ENCODE measurements at places on chromosomes 4 and X.

DNA sequence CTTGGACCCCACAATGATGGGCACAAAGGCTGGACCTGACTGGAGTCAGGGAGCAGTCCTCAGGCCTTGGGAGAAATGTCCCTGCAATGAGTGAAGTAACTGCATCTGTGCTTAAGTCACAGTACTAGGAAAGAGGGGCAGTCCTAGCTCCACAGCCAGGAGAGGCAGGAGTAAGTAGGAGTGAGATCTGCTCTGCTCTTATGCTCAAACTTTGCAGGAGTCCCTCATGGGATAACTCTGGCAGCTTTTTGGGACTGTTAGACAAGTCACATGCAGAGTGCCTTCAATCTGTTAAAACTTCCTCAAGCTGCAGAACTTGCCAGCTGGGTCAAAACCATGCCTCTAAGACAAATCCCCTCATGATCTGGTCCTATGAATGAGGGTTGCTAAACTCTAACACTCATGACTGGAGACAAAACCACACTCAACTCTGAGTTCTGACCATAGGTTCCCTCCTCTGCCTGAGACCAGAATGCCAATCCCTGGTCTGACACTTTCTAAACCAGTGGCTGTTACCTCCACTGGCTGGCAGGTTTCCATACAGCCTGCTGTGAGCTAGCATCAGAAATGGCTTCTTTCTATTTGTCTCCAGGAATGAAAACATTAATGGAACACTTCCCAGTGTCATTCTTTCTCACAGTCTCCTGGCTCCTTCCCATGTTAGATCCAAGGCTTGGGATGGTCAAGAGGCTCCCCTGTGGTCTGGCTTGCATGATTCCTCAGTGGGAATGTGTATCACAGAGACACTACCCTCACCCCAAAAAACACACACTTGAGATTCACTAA, 819.3 kb downstream of the PCDH7 start:
- DNase-seq = no peak

- no peak for DNase-seq
These were observed 4.8 kb upstream of the SH2D1A start for GRCh38 chrX:124341396-124342132.

- DNase-seq = no peak
These were observed 32.1 kb upstream of the PAQR3 start for GRCh38 chr4:78971326-78971725.

- DNase-seq = no peak
These were observed 29.9 kb downstream of the RBMX start for GRCh38 chrX:136850441-136851175.
